Kidney (tissue), 22 donors: ENCODE measurements at places on chromosomes 7 and 10.

GRCh38 chr10:131001438-131001837 is 310.1 kb downstream of the TCERG1L start:
- H3K27ac ChIP-seq, result no peak overlapping the region
- H3K4me3 ChIP-seq, result no peak overlapping the region
- no peaks in the 10 kb centered on the region for H3K36me3 ChIP-seq
- H3K27me3 ChIP-seq, result no peaks in the 10 kb centered on the region
- H3K4me1 ChIP-seq, result no peaks in the 10 kb centered on the region

- no peaks in the 10 kb centered on the region for H3K4me1 ChIP-seq
- no peak for DNase-seq
- H3K27ac ChIP-seq, result no peak overlapping the region
- no peak overlapping the region for H3K4me3 ChIP-seq
- no peaks in the 10 kb centered on the region for H3K27me3 ChIP-seq
These were observed 18.9 kb upstream of the FGFR2 start for GRCh38 chr10:121617176-121617575.

GRCh38 chr7:18175801-18176450 is 148.3 kb upstream of the PRPS1L1 start:
- H3K36me3 ChIP-seq, result no peaks in the 10 kb centered on the region
- no peak overlapping the region for H3K27ac ChIP-seq
- H3K27me3 ChIP-seq, result no peaks in the 10 kb centered on the region
- no peak overlapping the region for H3K4me3 ChIP-seq
- H3K4me1 ChIP-seq, result no peaks in the 10 kb centered on the region
- DNase-seq, result no peak

DNA sequence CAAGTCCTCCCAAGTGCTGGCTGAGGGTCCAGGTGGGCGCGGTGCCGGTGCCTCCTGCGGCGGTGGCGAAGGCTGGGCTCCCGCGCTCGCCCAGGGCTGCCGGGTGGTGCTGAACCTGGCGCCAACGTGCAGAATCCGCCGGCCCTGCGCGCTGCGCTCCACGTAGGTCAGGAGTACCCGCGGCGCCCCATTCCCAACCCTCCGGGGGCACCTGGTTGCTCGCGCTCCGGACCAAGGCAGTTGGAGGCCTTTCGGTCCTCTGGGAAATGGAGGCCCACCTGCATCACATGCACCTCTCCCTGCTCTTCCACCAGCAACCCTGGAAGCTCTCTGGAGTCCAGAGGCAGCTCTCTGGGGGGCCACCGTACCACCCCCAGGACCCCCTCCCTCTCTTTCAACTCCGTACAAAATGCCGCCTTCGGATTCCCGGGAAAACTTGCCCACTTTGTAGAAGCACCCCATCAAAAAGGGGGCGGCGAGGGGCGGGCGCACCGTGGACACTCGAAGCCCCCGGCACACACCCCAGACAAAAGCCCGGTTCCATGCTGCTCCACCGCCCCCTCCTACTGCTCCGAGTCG is 745 bp downstream of the SLC16A9 start:
- peaks cover 4% of the 10 kb centered on the region for H3K4me1 ChIP-seq
- H3K4me3 ChIP-seq, result peak overlapping the region; percentile 44
- peak overlapping the region; percentile 71 for H3K27ac ChIP-seq
- DNase-seq, result peak; percentile 70
- H3K36me3 ChIP-seq, result no peaks in the 10 kb centered on the region

DNA sequence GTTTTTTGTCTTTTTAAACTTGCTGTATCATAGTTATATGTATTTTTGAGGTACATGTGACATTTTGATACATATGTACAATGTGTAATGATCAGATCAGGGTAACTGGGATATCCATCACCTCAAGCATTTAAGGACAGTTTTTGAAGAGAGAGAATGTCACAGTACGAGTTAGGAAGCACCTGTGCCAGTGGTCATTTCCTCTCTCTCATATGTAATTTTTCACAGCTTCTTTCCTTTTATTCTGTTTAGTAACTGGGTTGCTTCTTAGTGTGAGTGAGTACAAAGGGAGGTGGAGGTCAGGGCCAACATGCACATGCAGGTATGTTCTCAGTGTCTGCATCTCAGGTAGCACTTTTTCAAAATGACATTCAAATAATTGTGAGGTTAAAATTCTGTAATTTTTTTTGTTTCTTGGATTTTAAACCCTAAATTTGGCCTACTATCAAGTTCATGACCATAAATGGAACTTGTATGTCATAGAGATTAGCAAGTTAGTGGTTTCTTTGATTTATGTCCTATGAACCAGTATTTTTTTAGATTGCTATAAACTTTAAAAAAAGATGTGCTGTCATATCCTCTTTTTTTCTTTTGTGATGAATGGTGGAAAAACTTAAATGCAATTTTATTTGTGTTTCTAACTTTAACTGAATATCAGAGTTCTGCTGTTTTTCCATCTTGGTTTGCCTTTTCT is 42.7 kb downstream of the SNX10 start:
- H3K4me3 ChIP-seq, result no peak overlapping the region
- no peak for DNase-seq
- H3K27me3 ChIP-seq, result no peaks in the 10 kb centered on the region
- H3K4me1 ChIP-seq, result no peaks in the 10 kb centered on the region

DNA sequence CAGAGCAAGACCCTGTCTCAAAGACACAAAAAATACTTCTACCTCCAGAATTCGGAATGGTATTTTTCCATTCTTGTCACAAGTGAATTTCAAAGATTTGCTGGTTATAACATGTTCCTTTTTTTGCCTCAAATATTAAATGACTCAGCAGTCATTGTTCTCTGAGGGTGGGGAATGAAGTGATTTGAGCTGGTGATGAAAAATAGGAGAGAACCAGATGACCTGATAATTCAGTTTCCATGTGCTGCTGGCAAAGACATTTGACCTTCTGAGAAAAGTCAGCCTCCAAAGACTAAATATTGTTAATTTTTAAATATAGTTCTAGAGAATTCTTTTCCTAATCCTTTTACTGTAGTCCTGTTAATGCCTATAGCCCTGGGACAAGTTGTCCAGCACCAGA is 78.9 kb downstream of the CACNB2 start:
- no peak overlapping the region for H3K4me3 ChIP-seq
- H3K36me3 ChIP-seq, result no peaks in the 10 kb centered on the region

- no peak overlapping the region for H3K27ac ChIP-seq
- H3K4me1 ChIP-seq, result no peaks in the 10 kb centered on the region
- H3K4me3 ChIP-seq, result no peak overlapping the region
- no peak for DNase-seq
These were observed 1269.5 kb downstream of the TYW1 start for GRCh38 chr7:68266004-68266579.

GRCh38 chr10:122954731-122955050 is 664 bp upstream of the C10orf88 start:
- H3K27ac ChIP-seq, result no peak overlapping the region
- H3K4me1 ChIP-seq, result peaks cover 7% of the 10 kb centered on the region
- DNase-seq, result no peak

DNA sequence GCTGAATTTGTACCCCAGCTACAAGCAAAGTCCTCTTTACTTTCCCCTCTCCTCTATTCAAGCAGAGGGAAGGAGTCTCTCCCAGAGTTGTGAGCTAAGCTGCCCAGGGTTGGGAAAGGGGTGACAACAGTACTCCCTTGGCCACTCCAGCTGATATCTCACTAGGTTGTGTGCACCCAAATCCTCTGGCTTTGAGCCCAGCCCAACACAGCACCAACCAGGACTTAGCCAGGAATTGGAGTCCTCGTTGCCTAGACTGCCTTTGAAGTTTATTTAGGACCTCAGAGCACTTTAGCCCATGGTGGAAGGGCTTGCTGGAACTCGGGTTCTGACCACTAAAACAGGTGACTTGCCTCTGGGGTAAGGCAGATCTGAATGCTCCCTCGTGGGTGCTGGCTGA is 35.7 kb upstream of the DYNC1I1 start:
- H3K27ac ChIP-seq, result no peak overlapping the region
- no peak for DNase-seq
- H3K4me1 ChIP-seq, result no peaks in the 10 kb centered on the region
- H3K4me3 ChIP-seq, result no peak overlapping the region
- H3K27me3 ChIP-seq, result no peaks in the 10 kb centered on the region

DNA sequence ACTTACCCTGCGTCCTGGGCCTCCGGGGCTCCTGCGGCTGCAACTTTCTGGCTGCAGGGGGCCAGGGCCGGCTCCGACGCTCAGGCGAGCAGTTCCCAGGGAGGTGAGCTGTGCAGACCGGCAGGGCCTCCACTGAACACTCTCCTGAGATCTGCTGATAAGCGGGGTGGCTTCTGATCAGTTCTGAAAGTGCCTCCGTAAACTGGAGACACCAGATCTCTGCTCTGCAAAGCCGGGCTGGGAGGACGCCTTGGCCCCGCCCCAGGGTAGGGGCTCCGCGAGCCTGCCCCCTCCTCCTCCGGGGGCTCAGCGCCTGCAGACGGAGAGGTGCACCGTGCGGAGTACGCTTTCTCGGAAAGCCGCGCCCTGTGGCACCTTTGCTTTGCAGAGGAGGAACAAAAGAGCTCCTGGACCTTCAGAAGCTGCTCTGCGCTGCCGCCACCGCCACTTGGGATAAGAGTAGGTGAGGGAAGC is 141.3 kb upstream of the VKORC1L1 start:
- DNase-seq, result peak; percentile 53
- H3K4me3 ChIP-seq, result peak overlapping the region; percentile 59
- no peaks in the 10 kb centered on the region for H3K4me1 ChIP-seq
- no peaks in the 10 kb centered on the region for H3K27me3 ChIP-seq
- H3K27ac ChIP-seq, result no peak overlapping the region
- no peaks in the 10 kb centered on the region for H3K36me3 ChIP-seq

GRCh38 chr10:14010101-14010558 is 320.6 kb downstream of the FRMD4A start:
- H3K36me3 ChIP-seq, result no peaks in the 10 kb centered on the region
- peaks cover 6% of the 10 kb centered on the region for H3K4me1 ChIP-seq
- no peak overlapping the region for H3K4me3 ChIP-seq
- H3K27me3 ChIP-seq, result no peaks in the 10 kb centered on the region
- H3K27ac ChIP-seq, result no peak overlapping the region

DNA sequence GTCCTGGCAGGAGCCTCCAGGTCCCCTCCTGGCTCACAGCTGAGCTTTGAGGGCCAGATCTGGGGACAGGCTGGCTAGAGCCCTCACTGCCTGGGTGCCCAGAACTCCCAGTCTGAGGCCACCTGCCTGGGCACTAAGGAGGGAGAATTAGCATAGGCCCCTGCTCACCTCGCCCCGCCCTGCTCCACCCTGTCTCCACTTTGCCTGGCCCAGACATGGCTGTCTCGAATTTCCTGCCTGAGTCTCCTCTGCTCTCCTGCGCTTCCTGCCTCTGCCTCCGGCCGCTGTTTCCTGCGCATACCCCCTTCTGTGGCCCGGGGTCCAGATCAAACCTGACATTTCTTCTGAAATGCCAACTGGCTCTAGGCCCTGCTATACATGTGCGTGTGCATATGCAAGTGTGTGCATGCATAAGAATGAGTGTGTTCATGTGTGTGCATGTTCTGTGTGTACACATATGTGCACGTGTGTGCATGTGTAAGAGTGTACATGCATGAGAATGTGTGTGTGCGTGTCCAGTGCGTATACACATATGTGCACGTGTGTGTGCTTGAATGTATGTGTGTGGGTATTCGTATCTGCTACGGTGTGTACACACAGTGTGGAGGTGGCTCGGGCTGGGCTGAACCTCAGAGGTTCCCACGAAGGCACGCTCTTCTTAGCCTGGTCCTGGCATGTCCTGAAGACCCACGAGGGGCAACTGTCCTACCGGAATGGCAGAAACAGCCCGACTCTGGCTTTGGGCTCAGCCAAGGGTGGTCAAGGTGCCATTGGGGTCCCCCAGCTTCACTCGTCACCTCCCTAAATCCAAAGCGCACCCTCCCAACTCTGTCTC is 64.9 kb downstream of the MYL10 start:
- H3K27ac ChIP-seq, result no peak overlapping the region
- H3K4me3 ChIP-seq, result no peak overlapping the region
- no peaks in the 10 kb centered on the region for H3K36me3 ChIP-seq
- H3K4me1 ChIP-seq, result peaks cover 2% of the 10 kb centered on the region

DNA sequence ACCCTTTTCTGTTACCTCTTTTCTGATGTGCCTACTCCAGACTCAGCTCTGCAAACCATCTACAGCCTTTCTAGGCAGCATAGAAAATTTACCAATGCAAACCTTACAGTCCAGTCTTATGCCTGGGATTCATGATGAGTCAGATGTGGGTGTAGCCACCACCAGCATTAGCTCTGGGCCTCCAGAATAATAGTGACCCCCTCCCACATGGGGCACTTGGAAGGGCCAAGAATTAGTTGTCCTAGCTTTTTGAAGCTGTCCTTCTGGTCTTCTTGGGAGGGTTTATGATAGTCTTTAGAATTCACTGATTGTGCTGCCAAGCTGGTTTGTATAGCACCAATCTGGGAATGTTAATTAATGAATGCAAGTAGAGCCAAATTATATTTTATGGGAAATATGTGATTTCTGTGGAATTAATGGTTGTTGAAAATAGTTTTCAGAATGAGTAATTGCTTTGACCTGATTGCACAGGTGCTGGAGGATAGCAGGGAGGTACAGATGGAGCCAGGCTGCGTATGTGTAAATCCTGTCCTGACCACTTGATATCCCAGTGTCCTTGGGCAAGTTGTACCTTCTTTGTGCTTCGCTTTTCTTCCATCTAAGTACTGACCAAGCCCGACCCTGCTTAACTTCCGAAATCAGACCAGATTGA is 94.8 kb downstream of the CPED1 start:
- no peak for DNase-seq
- H3K27me3 ChIP-seq, result no peaks in the 10 kb centered on the region
- no peaks in the 10 kb centered on the region for H3K36me3 ChIP-seq

DNA sequence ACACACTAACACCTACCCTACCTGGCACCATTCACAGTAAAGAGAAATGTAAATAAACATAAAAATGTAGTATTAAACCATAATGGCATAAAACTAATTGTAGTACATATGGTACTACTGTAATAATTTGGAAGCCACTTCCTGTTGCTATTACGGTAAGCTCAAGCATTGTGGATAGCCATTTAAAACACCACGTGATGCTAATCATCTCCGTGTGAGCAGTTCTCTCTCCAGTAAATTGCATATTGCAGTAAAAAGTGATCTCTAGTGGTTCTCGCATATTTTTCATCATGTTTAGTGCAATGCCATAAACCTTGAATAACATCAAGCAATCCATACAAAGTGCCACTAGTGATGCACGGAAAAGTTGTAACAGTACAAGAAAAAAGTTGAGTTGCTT is 75.4 kb downstream of the CFTR start:
- no peak overlapping the region for H3K27ac ChIP-seq
- no peak overlapping the region for H3K4me3 ChIP-seq
- no peaks in the 10 kb centered on the region for H3K36me3 ChIP-seq
- DNase-seq, result no peak
- H3K4me1 ChIP-seq, result no peaks in the 10 kb centered on the region

- no peak overlapping the region for H3K4me3 ChIP-seq
- no peak overlapping the region for H3K27ac ChIP-seq
- no peak for DNase-seq
- peaks cover 24% of the 10 kb centered on the region for H3K4me1 ChIP-seq
- H3K36me3 ChIP-seq, result no peaks in the 10 kb centered on the region
These were observed 31.8 kb downstream of the CHST3 start for GRCh38 chr10:71995887-71996575.

DNA sequence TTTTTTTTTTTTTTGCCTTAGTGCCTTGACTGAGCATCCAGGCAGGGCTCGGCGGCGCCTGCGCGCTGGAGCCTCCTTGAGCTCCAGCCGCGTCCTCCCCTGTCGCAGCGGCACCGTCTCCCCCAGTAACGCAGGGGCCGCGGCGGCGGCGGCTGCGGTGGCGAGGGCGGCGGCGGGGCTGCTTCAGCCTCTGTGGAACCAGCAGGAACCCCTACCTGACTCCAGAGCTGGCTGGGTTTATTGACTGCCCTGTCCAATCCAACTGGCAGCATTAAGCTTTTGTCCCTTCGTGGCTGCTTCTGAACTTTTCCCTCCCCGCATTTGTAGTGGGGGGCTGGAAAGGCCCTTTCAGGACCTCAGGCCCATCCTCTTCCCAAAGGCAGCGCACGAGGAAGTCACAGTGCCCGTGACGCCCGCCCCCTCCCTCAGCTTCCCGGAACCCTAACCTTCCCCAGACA is at the start of gene GPR85:
TSS of gene GPR85 (minus strand) at position 397 of the 458 bp plus-strand sequence. CDS start 2,106 bp downstream, outside the sequence.
- no peaks in the 10 kb centered on the region for H3K36me3 ChIP-seq
- no peaks in the 10 kb centered on the region for H3K27me3 ChIP-seq
- no peak within 1 kb of the TSS for H3K27ac ChIP-seq
- peak; percentile 86 for DNase-seq
- H3K4me3 ChIP-seq, result peak within 1 kb of the TSS; percentile 52
